ENCODE measurements at places on chromosomes 11 and 22. TPM values are rescaled to one million over a fixed set of nuclear protein-coding genes. Genes with fewer than 3 reads are reported as not detected.

The MYRF gene
- total RNA-seq, result 3.4 TPM

The FOSL1 gene
- 2.0 TPM for total RNA-seq

The CHADL gene
- total RNA-seq, result 0.83 TPM

DNA sequence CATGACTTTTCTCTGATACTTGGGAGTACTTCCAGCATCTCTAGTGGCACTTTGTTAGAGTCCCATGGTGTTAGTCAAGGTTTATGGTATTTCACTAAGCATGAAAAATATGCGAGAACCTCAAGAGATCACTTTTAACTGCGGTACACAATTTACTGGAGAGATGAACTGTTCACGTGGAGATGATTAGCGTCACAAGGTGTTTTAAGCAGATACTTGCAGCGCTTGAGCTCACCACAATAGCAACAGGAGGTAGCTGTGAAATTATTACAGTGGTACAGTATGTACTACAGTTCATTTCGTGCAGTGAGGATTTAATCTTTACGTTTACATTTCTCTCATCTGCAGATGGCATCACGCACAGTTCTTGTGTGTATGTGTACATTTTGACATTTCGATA, 4.5 kb downstream of the PARVA start:
- no peak overlapping the region for H3K27ac ChIP-seq
- H3K36me3 ChIP-seq, result no peaks in the 10 kb centered on the region
- no peak for DNase-seq
- H3K27me3 ChIP-seq, result peaks cover 28% of the 10 kb centered on the region

DNA sequence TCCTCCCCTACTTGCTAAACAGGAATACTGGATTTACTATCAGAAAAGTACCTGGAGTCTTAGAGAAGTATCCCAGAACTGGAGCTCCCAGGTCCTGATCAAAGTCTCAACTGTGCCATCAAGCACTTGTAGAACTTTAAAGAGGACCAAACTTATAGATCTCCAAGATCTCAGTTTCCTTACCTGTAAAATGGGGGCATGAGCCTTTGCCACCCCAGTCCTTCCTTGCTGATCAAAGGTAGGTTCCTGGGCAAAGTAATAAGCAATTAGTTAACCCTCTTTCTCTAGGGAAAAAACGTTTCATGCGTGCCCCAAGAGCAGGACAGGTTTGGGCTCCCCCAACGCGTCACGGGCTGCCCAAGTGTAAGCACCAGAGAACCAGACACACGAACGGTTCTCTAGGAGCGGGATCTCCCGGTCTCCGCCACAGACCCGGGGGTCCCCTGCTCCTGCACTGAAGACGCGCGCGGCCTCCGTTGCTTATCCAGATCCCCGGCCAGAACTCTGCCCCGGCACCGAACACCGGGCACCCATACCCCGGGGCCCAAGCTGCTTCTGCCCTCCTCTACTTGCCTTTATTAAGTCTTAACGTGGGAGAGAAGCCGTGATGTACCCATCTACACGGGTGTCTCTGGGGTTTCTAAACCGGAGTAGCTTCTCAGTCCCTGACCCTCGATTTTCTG, 505 bp downstream of the ZNF214 start:
- peak; percentile 24 for DNase-seq
- no peak overlapping the region for H3K27ac ChIP-seq
- peak overlapping the region; percentile 57 for H3K4me3 ChIP-seq
- peaks cover 4% of the 10 kb centered on the region for H3K4me1 ChIP-seq

GRCh38 chr11:94544646-94545263, 1.0 kb downstream of the FUT4 start:
- H3K27ac ChIP-seq, result peak overlapping the region; percentile 35
- H3K4me3 ChIP-seq, result peak overlapping the region; percentile 79
- H3K27me3 ChIP-seq, result no peaks in the 10 kb centered on the region
- DNase-seq, result no peak
- H3K36me3 ChIP-seq, result peaks cover 10% of the 10 kb centered on the region
- peaks cover 26% of the 10 kb centered on the region for H3K4me1 ChIP-seq

- peaks cover 10% of the 10 kb centered on the region for H3K4me1 ChIP-seq
- no peak overlapping the region for H3K27ac ChIP-seq
- H3K4me3 ChIP-seq, result no peak overlapping the region
- no peaks in the 10 kb centered on the region for H3K27me3 ChIP-seq
- no peaks in the 10 kb centered on the region for H3K36me3 ChIP-seq
Measured at GRCh38 chr11:61141601-61142028, 19.6 kb downstream of the VPS37C start.

The APOL4 gene
- total RNA-seq, result 5.7 TPM

- H3K4me3 ChIP-seq, result no peak overlapping the region
- no peaks in the 10 kb centered on the region for H3K27me3 ChIP-seq
- no peak overlapping the region for H3K27ac ChIP-seq
- peaks cover 14% of the 10 kb centered on the region for H3K36me3 ChIP-seq
- DNase-seq, result no peak
Measured at GRCh38 chr11:77019976-77020595, 14.1 kb upstream of the B3GNT6 start.

The TIMM10 gene
- 44.0 TPM for total RNA-seq

The BTBD18 gene
- not detected for total RNA-seq

DNA sequence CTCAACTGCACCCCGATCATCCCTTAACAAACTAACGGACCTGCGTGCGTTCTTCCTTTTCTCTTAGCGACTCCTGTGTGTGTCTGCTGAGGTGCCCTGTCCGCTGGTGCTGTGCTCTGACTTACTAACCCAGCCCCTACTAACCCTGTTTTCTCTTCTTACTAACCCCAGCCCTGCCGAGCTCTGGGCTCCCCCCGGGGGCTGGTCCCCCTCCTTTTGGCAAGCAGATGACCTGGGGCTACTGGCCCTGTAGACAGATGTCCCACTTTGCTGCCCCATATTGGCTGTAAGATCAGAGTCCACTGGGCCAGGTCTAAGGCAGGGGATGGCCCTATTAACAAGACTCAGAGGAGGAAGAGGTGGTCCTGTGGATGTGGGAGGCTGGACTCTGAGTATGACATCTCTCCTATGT, 14.7 kb downstream of the MIAT start:
- H3K4me3 ChIP-seq, result peak overlapping the region; percentile 96
- H3K27me3 ChIP-seq, result no peaks in the 10 kb centered on the region
- H3K27ac ChIP-seq, result peak overlapping the region; percentile 98
- H3K36me3 ChIP-seq, result peaks cover 21% of the 10 kb centered on the region
- no peak for DNase-seq

The OSBPL5 gene
- 13.0 TPM for total RNA-seq

DNA sequence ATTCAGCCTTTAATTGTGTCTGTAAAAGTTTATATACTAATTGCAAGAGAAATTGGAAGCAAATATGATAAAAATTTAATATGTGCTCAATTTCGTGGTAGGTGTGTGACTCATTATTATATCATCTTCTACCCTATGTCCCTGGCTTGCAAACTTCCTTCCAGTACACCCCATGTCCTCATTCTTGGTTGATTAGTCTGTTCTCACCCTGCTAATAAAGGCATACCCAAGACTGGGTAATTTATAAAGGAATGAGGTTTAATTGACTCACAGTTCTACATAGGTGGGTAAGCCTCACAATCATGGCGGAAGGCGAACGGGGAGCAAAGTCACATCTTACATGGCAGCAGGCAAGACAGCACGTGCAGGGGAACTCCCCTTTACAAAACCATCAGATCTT, 11.9 kb downstream of the MRGPRX3 start:
- H3K4me1 ChIP-seq, result peaks cover 6% of the 10 kb centered on the region
- H3K36me3 ChIP-seq, result no peaks in the 10 kb centered on the region
- H3K27ac ChIP-seq, result no peak overlapping the region
- DNase-seq, result no peak
- H3K4me3 ChIP-seq, result no peak overlapping the region

The KCNJ11 gene
- total RNA-seq, result 2.7 TPM

GRCh38 chr11:125489166-125489565, 6.9 kb downstream of the FEZ1 start:
- DNase-seq, result no peak
- no peaks in the 10 kb centered on the region for H3K36me3 ChIP-seq
- H3K27ac ChIP-seq, result no peak overlapping the region
- peaks cover 26% of the 10 kb centered on the region for H3K27me3 ChIP-seq

The OR10A2 gene
- not detected for total RNA-seq

DNA sequence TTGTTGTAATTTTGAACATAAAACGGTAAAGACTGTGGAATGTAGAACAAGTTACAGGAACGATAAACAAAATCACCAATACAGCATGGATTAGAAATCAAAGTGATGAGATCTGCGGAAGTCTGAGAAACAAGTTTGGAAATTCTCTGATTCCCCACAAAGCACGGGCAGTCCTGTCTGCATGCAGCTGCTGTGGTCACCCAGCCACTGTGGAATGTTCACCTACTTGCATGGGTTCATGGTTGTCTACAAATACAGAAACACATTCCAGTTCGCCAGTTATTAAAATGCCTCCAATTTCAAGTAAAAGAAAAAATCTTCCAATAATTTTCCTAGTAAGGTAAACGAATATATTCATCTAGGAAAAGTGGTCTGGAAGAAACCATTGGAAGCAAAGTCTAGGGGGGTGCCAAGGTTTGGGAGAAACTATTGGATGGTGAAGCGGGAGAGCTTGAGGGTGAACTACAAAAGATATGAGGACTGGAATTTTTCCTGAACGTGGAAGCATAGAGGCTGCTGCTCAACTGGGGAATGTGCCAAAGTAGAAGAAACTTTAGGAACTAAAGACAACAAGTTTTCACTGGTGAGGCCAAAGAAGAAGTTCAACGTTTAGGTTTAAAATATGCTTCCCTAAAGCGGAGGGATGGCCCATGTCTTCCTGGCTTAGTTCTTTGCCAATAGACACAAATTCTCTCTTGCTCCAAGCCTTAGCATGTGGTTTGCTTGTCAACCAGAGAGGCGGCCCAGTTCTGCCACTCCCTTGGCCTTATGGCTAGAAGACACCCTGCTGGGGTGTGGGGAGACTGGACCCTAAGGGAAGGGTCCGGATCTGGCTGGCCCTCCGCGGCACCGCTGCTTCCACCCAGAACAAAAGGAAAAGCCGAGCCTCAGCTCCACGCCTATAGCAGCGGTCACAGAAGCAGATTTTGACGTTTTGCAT, 70.2 kb downstream of the CTTN start:
- DNase-seq, result no peak
- H3K4me1 ChIP-seq, result peaks cover 2% of the 10 kb centered on the region
- H3K4me3 ChIP-seq, result no peak overlapping the region
- no peak overlapping the region for H3K27ac ChIP-seq
- peaks cover 18% of the 10 kb centered on the region for H3K27me3 ChIP-seq
- H3K36me3 ChIP-seq, result no peaks in the 10 kb centered on the region

The GGTLC3 gene
- not detected for total RNA-seq

- no peak overlapping the region for H3K27ac ChIP-seq
- peaks cover 41% of the 10 kb centered on the region for H3K4me1 ChIP-seq
- H3K27me3 ChIP-seq, result no peaks in the 10 kb centered on the region
- DNase-seq, result no peak
Measured at GRCh38 chr11:61125310-61125684, 23.0 kb downstream of the CD5 start.

The TRIM48 gene
- total RNA-seq, result not detected

The CREB3L1 gene
- not detected for total RNA-seq

The HEPN1 gene
- not detected for total RNA-seq

The ART5 gene
- not detected for total RNA-seq

Data from activated naive CD8-positive, alpha-beta T cell treated with anti-CD3 and anti-CD28 coated beads, Interleukin-2, amount 10 ng/mL, durations not matched to agents 7 days and 5 days (primary cell).